ENCODE measurements at places on chromosomes 7 and 10.

DNA sequence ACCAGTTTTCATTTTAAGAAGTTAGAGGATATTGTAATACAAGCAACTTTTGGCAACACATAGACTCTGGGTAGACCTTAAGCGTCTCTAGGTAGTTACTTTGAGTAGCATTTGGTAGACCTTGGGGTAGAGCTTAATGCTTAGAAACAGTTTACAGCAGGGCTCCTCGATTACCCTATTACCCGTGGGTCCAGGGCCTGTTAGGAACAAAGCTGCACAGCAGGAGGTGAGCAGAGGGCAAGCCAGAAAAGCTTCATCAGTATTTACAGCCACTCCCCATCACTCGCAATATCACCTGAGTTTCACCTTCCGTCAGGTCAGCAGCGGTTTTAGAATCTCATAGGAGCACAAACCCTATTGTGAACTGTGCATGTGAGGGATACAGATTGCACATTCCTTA is 173.5 kb downstream of the TSPAN12 start:
- H3K27ac ChIP-seq: no peak overlapping the region
- DNase-seq: no peak
- no peaks in the 10 kb centered on the region for H3K4me1 ChIP-seq
- no peaks in the 10 kb centered on the region for H3K36me3 ChIP-seq
- no peak overlapping the region for H3K4me3 ChIP-seq

DNA sequence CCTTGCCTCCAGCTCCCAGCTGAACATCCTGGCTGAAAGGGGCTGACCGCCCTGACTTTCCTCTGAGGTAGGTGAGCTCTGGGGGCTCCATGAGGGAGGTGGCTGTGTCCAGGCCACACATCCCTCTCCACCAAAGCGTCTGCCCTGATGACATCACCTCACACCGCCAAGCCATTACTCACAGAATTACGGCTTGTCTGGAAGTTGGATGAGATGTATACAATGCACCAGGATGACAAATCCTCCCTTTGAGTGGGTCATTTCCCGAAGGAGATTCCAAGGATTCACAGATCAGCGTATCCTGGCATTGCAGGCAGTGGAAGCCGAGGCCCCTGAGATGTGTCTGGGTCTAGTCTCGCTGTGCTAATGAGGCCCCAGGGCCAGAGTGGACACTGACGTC is 15.1 kb upstream of the RET start:
- no peaks in the 10 kb centered on the region for H3K36me3 ChIP-seq
- no peak overlapping the region for H3K4me3 ChIP-seq
- no peak for DNase-seq
- H3K27ac ChIP-seq: no peak overlapping the region
- H3K27me3 ChIP-seq: no peaks in the 10 kb centered on the region

DNA sequence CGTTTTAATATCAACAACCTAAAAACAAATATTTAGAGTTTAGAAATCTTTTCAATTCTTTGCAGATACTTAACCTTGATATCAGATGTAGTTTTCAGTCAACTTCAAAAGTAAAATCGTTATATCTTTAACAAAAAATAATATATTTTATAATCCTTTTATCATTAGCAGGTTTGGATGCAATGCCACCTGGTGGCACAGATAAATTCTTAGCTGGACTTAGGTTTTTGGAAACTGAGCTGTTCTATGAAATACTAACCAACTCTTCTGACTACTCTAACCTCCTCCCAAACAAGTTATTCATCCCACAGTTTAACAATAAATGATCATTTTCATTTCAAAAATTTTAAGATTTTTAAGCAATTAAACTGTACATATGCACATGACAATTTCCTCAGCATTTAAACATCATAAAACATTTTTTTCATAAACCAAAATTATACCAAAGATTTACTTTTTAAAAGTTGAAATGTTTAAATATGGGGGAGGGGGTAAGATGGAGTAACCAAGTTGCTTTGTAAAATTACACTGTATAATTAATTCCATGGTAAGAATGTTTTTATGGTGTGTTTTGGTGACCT is 56.9 kb downstream of the HIBADH start:
- H3K36me3 ChIP-seq: no peaks in the 10 kb centered on the region
- H3K4me3 ChIP-seq: no peak overlapping the region
- peaks cover 8% of the 10 kb centered on the region for H3K4me1 ChIP-seq
- H3K27ac ChIP-seq: no peak overlapping the region
- no peaks in the 10 kb centered on the region for H3K27me3 ChIP-seq

GRCh38 chr7:36148422-36149065 is 4.5 kb upstream of the EEPD1 start:
- no peak overlapping the region for H3K4me3 ChIP-seq
- no peaks in the 10 kb centered on the region for H3K36me3 ChIP-seq
- no peaks in the 10 kb centered on the region for H3K27me3 ChIP-seq
- H3K4me1 ChIP-seq: no peaks in the 10 kb centered on the region
- H3K27ac ChIP-seq: no peak overlapping the region

DNA sequence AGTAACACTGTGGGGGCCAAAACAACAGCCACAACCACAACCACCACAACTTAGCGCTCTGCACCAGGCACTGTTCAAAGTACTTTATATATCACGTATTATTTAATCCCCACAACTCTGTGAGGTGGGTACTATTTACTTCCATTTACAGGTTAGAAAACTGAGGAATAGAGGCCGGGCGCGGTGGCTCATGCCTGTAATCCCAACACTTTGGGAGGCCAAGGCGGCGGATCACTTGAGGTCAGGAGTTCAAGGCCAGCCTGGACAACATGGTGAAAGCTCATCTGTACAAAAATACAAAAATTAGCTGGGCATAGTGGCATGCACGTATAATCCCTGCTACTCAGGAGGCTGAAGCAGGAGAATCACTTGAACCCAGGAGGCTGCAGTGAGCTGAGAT is 3.6 kb downstream of the DNAJC12 start:
- DNase-seq: no peak
- H3K4me1 ChIP-seq: peaks cover 4% of the 10 kb centered on the region
- no peak overlapping the region for H3K27ac ChIP-seq
- no peaks in the 10 kb centered on the region for H3K36me3 ChIP-seq
- no peaks in the 10 kb centered on the region for H3K27me3 ChIP-seq

GRCh38 chr7:137846549-137846826 is 286 bp downstream of the DGKI start:
- H3K4me1 ChIP-seq: no peaks in the 10 kb centered on the region
- no peak for DNase-seq
- H3K27me3 ChIP-seq: peaks cover 27% of the 10 kb centered on the region
- no peak overlapping the region for H3K27ac ChIP-seq
- no peaks in the 10 kb centered on the region for H3K36me3 ChIP-seq
- peak overlapping the region; percentile 47 for H3K4me3 ChIP-seq

GRCh38 chr7:156545979-156546378 is 94.6 kb upstream of the RNF32 start:
- no peaks in the 10 kb centered on the region for H3K36me3 ChIP-seq
- no peaks in the 10 kb centered on the region for H3K27me3 ChIP-seq
- DNase-seq: no peak
- no peak overlapping the region for H3K4me3 ChIP-seq
- H3K4me1 ChIP-seq: no peaks in the 10 kb centered on the region
- H3K27ac ChIP-seq: no peak overlapping the region

GRCh38 chr10:128280271-128280670 is 154.0 kb upstream of the MKI67 start:
- H3K4me1 ChIP-seq: no peaks in the 10 kb centered on the region
- no peak overlapping the region for H3K4me3 ChIP-seq
- no peak overlapping the region for H3K27ac ChIP-seq
- H3K27me3 ChIP-seq: peaks cover 1% of the 10 kb centered on the region

DNA sequence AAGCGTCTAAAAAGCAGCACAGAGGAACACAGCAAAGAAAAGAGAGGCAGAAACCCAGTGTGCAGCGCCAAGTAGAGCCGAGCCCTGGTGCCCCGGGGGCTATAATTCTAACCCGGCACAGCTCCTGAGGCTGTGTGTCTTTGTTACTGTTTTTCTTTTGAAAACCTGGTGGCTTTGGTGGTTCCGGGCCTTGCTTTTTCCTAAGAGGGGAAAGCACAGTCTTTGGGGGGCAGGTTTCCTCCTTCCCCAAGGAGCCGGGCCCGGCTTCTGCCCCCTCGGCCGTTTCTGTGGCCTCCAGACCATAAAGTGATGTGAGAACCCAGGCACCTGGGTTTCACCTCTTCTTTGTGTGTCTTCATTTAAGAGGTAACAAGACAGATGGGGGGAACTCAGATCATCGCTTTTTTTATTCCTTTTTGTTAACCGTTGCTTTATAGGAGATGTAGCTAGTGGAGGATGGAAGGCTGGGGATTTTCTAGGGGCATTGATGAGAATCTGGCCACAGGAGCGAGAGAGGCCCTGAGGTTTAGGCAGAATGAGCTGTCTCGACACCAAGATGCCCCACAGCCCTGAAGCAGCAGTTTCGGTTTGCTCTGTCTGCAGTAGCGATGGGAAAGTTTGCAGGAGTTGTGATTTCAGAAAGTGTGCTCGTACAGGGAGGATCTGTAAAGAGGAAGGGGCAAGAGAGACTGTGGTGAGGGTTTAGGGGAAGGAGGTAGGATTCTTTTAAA is 367.8 kb upstream of the GALNT17 start:
- peaks cover 2% of the 10 kb centered on the region for H3K36me3 ChIP-seq
- H3K27me3 ChIP-seq: no peaks in the 10 kb centered on the region
- no peak overlapping the region for H3K27ac ChIP-seq
- no peak for DNase-seq

DNA sequence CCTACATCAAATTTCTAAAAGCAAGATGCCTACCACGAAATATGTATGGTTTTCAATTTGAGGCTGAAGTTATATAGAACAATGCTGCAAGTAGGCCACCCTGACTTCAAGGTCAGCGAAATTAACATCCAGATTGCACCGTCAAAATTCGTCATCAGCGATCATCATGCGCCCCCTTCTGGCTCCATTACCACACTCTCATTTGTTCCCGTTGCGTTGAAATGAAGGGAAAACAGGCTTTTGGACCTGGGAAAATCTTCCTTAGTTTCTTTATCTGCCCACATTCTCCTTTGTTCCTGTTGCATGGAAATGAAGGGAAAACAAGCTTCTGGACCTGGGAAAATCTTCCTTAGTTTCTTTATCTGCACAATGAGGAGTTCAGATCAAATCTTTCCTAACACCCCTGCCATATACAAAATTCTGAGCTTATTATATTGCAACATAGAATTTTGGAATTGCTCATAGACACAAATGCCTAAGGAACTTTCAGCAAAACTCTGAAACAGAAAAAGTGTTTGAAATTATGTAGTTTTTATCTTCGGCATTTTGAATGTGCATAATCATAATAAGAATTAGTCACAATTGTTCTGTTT is 98.2 kb upstream of the PRKCQ start:
- no peak overlapping the region for H3K27ac ChIP-seq
- no peaks in the 10 kb centered on the region for H3K27me3 ChIP-seq
- H3K4me1 ChIP-seq: no peaks in the 10 kb centered on the region

DNA sequence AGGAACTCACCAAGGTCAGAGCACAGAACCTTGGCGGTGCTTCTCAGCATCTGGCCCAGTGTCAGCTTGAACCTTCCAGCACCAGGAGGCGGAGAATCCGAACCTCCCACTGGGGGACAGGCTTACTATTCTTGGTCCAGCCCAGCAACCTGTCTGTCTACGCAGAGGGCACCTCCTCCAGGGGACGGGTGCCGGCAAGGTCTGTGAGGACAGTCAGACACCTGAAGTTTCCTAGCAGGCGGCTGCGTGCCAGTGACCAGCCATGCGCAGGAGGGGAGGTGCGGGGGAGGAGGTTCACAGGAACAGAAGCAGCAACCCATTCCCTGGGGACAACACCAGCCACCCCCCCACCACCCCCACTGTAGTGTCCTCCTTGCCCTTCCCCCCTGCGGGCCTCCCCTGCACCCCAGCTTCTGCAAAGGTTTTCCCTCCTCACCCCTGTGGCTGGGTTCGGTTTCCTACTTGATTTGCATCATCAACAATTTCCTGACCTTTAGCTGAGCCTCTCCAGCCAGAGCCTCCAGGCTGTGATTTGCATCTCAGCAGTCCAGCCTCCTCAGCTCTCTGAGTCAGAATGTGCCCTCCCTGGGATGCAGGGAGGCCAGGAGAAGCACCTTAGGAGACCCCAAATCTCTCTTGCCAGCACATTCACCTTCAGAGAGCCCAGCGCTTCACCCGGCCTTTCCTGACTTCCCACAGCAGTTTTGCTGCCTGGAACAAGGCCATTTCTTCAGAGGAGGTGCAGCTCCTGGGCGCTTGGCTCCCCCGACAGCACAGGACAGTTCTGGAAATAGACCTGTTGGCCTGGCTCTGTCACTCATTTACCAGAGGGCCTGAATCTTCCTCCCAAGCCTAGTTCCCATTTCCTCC is 107.5 kb upstream of the NPS start:
- no peaks in the 10 kb centered on the region for H3K27me3 ChIP-seq
- no peak overlapping the region for H3K27ac ChIP-seq
- no peaks in the 10 kb centered on the region for H3K4me1 ChIP-seq
- no peak overlapping the region for H3K4me3 ChIP-seq
- no peaks in the 10 kb centered on the region for H3K36me3 ChIP-seq

GRCh38 chr7:139722604-139723003 is 55.2 kb downstream of the HIPK2 start:
- H3K4me1 ChIP-seq: peaks cover 59% of the 10 kb centered on the region
- H3K27me3 ChIP-seq: no peaks in the 10 kb centered on the region
- H3K4me3 ChIP-seq: no peak overlapping the region
- DNase-seq: no peak
- H3K36me3 ChIP-seq: no peaks in the 10 kb centered on the region

DNA sequence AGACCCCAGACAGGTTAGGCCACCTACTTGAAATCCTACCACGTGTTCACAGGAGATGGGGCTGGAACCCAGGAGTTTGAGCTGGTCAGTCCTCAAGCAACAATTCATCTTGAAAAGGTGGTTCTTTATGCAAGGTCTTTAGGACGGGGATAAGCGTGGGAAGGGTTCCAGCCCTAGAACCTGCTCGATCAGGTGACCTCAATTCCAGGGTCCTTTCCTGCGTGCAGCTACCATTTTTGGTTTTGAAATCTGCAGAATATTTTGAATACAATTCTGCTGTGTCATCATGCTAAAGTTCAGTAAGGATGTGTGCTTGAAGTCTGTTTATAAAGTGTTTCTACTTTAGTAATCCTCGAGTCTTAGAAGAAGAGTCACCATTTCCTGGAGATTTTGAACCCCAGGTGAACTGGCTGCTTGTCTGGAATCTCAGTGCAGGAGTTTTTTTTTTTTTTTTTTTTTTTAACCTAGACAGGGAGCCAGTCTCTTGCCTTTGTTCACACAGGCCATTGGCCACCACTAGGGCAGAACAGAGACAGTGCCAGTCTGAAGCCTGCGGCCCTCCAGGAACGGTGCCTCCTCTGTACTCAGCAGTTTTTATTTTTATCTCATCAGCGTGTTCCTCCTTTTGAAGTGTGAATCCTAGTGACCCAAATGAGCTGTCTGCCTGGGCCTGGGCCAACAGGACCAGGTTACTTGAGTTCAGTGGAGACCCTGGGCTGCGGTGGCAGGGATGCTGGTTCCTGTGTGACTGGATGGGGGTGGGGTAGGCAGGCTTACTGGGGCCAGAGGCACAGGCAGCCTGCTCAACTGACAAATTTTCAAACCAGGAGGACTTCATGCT is 54.6 kb downstream of the EEPD1 start:
- peak; percentile 79 for DNase-seq
- H3K36me3 ChIP-seq: no peaks in the 10 kb centered on the region
- H3K27ac ChIP-seq: peak overlapping the region; percentile 79
- peaks cover 89% of the 10 kb centered on the region for H3K4me1 ChIP-seq
- H3K27me3 ChIP-seq: no peaks in the 10 kb centered on the region
- H3K4me3 ChIP-seq: no peak overlapping the region

All from psoas muscle (tissue), 8 donors.